ENCODE measurements at places on chromosomes 1 and 21. TPM values are rescaled to one million over a fixed set of nuclear protein-coding genes. Genes with fewer than 3 reads are reported as not detected.

PLOD1 gene
- 92.2 TPM for total RNA-seq

KCNN3 gene
- 0.71 TPM for total RNA-seq

BEND5 gene
- total RNA-seq, result 11.9 TPM

ASAP3 gene
- total RNA-seq, result 147 TPM

LBR gene
- total RNA-seq, result 29.0 TPM

FAM167B gene
- 2.9 TPM for total RNA-seq

RIMKLA gene
- 0.02 TPM for total RNA-seq

NBPF4 gene
- not detected for total RNA-seq

MATN1 gene
- 0.51 TPM for total RNA-seq

DNA sequence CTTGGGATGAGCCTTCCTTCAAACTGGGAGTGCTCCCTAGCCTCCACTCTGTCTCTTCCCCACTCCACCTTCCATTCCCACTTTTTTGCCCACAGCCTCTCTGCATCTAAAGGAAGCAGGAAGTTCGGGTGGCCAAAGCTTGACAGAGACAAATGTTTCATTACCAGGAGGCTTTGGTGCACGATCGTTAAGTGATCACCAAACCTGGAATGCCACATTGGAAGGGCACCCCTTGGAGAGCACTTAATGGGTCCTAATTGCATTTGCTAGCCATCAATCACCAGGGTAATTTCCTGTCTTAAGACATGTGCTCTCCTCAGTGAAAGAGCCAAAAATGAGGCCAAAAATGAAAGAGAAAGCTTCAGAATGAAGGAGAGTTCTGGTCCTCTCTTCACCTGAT is 206.5 kb downstream of the TNR start:
- H3K27me3 ChIP-seq, result no peaks in the 10 kb centered on the region
- no peaks in the 10 kb centered on the region for H3K36me3 ChIP-seq
- DNase-seq, result no peak
- no peak overlapping the region for H3K27ac ChIP-seq

DNA sequence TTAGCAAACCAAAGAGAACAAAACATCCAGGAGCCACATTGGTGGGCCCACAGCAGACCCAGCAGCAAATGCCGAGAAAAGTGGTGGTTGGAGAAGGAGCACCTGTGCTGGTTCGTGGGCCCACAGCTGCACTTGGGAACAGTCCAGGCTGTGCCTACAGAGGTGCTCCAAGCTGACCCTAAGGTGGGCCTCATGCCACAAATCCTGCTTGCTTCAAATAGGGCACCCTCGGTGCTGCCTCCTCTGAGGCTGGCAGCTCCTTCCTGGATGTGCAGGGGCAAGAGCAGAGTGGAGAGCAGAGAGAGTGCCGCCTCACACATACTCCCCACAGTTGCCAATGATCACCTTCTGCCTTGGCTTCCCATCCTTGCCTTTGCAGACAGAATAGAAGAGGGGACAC is 40.1 kb downstream of the BMP8A start:
- DNase-seq, result no peak
- no peaks in the 10 kb centered on the region for H3K27me3 ChIP-seq
- no peaks in the 10 kb centered on the region for H3K4me1 ChIP-seq
- no peak overlapping the region for H3K4me3 ChIP-seq

DNA sequence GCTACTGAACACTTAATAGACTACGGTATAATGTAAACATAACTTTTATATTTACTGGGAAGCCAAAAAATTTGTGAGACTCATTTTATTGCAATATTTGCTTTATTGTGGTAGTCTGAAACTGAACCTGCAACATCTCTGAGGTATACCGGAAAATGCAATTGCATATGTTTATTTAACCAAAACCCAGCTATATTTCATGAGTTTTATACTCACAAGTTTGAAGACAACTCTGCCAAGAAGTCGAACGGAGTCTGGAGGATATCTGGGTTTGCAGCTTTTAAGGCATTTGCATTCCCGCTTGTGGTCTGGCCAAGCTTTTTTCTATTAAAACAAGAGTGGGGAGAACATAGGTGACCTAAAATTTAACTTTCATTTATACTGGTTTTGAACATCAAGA is 171.9 kb downstream of the SMYD3 start:
- no peaks in the 10 kb centered on the region for H3K36me3 ChIP-seq
- no peak overlapping the region for H3K27ac ChIP-seq
- H3K4me1 ChIP-seq, result no peaks in the 10 kb centered on the region
- no peak for DNase-seq
- H3K4me3 ChIP-seq, result no peak overlapping the region

DNA sequence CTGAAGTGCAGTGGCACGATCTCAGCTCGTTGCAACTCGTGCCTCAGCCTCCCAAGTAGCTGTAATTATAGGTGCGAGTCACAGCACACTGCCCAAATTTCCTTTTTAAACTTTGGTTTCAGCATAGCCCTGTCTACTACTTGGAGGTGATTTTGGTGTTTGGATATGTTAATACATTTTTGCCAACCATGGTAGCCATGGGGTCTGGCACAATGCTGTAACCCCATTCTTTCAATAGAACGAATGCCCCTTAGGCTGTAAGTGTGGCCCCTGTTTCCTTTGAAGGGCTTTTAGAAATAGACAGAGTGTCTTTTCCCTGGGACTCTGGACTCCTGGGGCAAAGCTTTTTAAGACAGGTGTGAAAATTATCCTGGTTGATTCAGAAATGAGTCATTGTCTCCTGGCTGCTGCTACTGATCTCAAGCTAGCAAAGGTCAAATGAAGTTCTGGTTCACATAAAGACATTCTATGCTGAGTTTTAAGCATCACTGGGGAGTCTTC is 141.1 kb upstream of the RUNX1 start:
- H3K27me3 ChIP-seq, result no peaks in the 10 kb centered on the region
- peaks cover 3% of the 10 kb centered on the region for H3K4me1 ChIP-seq
- no peak for DNase-seq

DNA sequence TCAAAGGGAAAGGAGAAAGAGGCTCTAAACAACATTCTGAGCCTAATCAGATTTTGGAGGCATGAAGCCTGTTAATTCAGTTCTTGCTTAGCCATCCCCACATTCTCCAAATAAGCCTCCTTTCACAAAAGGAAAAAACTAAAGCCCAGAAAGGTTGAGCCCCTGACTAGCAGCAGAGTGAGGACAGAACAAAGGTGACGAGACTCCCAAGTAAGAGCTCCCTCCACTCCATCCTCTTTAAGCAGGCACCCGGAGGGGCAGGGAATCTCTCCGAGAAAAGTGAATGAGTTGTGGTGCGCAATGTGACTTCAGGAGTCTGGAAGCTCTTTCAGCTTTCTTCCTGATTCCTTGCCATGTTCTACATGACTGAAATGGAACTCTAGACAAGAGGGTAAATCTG is 43.4 kb upstream of the MYBPHL start:
- no peaks in the 10 kb centered on the region for H3K4me1 ChIP-seq
- no peak for DNase-seq
- H3K4me3 ChIP-seq, result no peak overlapping the region
- H3K36me3 ChIP-seq, result no peaks in the 10 kb centered on the region
- no peak overlapping the region for H3K27ac ChIP-seq
